ENCODE measurements at places on chromosomes 4 and X.

DNA sequence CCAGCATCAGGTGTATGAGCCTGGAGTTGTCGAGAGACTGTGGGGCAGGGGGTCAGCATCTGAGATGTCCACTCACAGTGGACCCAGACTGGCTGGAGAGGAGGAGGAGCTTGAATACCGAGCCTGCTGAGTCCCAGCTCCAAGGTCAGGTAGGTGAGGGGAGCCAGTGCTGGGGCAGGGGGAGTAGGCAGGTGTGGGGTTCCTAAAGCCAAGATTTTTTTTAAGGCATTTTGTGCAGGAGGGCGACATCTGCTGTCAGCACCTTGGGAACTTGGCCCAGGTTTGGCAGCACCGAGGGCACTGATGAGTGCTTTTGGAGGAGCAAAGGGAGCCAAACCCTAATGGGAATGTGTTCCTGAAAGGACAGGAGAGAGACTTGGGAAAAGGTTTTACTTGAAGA lies 64.2 kb upstream of the MSANTD1 start:
- no peak for DNase-seq

- DNase-seq: no peak
These were observed 40.7 kb downstream of the SPCS3 start for GRCh38 chr4:176360446-176360845.

DNA sequence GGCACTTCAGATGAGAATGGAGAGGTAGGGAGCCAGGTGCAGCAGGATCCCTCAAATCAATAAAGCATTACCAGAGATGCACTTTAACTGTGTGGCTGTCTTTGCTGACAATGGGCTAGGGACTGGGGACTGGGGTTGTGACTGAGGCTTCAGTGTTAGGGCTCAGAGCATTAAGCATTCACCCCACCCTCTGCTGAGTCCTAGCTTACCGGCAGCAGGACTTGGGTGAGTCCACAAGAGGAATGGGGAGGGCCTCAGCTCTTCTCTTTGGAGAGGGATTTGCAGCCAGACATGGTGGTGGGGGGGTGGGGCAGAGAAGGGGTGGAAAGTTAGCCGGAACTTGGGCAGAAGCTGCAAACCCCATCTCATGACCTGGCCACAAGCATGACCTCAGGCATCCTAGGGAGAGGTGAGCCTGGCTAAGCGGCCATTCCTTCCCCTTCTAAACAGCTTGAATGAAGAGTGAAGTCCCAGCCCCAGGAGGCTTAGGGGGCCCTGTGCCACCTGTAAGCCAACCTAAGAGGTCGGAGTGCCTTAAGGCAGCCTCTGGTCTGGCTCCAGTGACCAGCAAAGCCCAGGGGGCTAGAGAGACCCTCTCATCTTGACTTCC lies 78.4 kb downstream of the STARD8 start:
- no peak for DNase-seq

DNA sequence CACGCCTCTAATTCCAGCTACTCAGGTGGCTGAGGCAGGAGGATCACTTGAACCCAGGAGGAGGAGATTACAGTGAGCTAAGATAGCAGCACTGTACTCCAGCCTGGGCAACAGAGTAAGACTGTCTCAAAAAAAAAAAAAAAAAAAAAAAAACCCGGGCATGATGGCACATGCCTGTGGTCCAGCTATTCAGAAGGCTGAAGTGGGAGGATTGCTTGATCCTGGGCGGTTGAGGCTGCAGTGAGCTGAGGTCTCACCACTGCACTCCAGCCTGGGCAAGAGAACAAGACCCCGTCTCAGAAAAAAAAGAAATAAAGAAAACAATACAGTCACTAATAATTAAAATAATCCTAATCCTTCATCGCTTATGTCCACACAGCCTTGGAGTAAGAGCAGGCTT lies 68.1 kb downstream of the APBB2 start:
- no peak for DNase-seq

DNA sequence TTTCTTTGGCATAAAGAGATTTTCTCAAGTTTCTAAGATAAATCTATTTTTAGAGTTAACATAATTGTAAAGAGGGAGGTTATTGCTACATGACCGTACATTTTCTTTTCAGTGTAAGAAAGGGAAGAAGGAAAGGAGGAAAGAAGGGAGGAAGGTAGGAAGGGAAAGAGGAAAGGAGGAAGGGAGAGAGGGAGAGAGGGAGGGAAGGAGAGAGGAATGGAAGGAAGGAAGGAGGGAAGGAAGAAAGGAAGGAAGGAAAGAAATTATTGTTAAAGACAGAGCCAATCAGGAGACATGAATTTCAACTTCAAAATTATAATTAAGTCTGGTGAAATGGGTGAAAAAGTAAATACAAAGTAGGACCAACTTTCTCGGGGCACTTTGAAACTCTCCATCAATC lies 197.6 kb downstream of the SNCA start:
- DNase-seq: no peak

GRCh38 chr4:151322570-151322969 lies 2.8 kb downstream of the SH3D19 start:
- no peak for DNase-seq

GRCh38 chrX:54560411-54560810 lies 30.4 kb downstream of the GNL3L start:
- DNase-seq: no peak

- no peak for DNase-seq
These were observed 27.6 kb downstream of the CLNK start for GRCh38 chr4:10656988-10657387.

DNA sequence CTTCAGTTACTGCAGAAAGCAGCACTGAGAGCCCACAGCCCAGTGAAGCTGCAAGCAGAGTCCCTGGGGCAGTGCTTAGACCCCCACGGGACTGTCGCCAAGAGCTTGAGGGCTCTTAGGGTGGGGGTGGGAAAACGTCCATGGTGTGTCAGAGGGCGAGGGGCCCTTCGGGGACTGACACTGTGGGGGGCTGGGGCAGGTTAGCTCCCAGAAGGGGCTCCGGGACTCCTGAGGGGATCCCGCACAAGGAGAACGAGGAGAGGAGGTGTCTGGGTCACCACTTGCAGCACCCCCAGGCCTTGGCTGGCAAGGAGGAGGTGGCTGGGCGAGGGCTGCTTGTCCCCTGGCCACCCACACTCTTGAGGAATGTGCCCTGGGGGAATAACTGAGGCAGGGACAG lies 20.8 kb downstream of the NAT8L start:
- no peak for DNase-seq

- DNase-seq: no peak
These were observed 29.4 kb downstream of the APELA start for GRCh38 chr4:164906368-164906767.

GRCh38 chr4:168486912-168487281 lies 6.6 kb upstream of the DDX60L start:
- DNase-seq: no peak

- no peak for DNase-seq
These were observed 4.7 kb upstream of the FGFR3 start for GRCh38 chr4:1788254-1788973.

DNA sequence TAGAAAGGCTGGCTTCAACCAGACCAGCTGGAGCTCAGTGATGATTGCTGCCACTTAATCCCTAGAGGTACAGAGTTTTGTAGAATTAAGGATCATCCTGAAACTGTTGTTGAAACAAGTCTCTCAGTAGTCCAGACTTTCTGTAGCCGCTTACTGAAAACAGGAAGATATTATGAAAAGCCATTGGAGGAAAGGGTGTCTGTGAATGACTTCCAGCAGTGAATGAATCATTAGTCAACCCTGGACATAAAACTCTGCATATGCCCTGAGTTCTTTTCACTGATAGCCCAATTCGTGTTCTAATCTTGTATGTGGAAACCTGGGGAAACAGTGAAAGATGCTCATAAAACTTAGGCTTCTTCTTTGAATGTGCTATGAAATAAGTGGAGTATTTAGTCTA lies 14.8 kb downstream of the HOPX start:
- DNase-seq: no peak

DNA sequence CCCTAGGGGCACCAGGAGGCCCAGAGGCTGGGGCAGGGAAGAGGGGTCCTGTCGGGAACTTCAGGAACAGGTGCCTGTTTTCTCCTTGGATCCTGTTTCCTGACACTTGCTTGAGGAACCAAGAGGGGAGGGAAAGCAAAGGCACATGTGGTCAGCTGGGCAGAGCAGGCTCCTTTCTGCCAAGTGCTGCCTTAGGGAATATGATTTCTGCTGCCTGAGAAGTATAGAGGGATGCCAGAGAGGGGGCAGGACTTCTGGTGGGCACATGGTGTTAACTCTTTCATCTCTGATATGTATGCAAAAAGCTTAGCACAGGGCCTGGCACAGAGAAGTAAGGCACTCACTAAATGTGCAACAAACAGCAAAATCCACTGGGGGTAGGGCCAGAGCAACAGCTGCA lies 51.2 kb upstream of the PJA1 start:
- no peak for DNase-seq

DNA sequence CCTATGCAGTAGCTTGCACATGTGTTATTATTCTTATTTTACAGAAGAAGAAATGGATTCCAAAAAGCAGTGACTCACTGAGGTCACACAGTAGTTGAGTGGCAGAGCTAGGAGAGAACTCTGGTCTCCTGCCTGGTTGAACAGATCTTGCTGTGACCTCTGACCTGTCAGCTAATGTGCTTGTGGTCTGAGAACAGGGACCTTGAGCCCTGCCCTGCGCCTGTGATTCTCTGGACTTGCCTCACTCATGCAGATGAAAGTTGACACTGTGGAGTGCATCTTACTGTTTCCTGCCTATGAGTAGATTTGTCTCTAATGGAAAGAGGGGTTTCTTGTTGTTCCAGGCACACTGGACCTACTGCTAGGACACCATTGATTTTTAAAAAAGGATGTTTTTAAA lies 32.3 kb downstream of the ETNPPL start:
- no peak for DNase-seq

- DNase-seq: no peak
These were observed 220.2 kb downstream of the ASMT start for GRCh38 chrX:1835056-1835455.

GRCh38 chr4:128450326-128451120 lies 162.9 kb upstream of the PGRMC2 start:
- no peak for DNase-seq

- DNase-seq: no peak
These were observed 20.9 kb downstream of the UVSSA start for GRCh38 chr4:1367936-1368289.

- no peak for DNase-seq
These were observed 102.1 kb upstream of the MXRA5 start for GRCh38 chrX:3448563-3448962.

DNA sequence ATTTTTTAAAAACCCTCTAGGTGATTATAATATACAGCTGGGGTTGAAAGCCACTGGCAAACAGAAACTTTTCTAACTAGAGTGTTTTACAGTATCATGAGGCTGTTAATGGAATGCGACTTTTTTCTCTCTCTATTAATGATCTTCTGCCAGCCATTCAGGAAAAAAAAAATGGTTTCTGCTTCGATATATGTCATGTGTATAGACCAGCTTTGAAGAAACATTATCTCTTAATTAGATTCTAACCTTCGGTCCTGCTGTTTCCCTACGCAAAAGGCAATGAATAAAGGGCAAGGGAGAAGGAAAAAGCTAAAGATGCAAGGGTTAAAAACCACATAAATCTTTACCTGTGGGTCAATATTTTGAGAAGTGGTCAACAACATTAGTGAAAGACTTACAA lies 1662.1 kb upstream of the TENM3 start:
- no peak for DNase-seq

DNA sequence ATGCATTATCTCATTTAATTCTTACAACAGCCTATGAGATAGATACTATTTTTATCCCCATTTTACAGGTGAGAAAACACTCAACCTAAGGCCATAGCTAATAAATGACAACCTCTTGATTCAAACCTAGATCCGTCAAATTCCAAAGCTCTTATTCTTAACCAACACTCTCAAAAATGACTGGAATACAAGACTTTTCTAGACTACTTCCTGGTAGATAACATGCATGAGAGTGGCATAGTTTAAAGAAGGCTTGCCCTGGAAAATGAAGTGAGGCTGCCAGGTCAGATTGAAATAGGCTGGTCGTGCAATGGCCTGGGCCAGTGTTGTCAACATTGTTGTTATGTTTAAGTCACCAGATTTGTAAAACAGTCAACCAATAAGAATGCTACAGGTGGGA lies 86.6 kb downstream of the DNAAF6 start:
- DNase-seq: no peak

- no peak for DNase-seq
These were observed 62.5 kb downstream of the PAQR3 start for GRCh38 chr4:78876568-78877320.

GRCh38 chr4:112591593-112591992 lies 45.1 kb downstream of the ZGRF1 start:
- no peak for DNase-seq

- no peak for DNase-seq
These were observed 161.7 kb downstream of the RBMX2 start for GRCh38 chrX:130563476-130563875.
